Daoy (cell line): ENCODE measurements at places on chromosomes 1 and 21. TPM values are rescaled to one million over a fixed set of nuclear protein-coding genes. Genes with fewer than 3 reads are reported as not detected.

The RGS4 gene
- total RNA-seq = 68.6 and 81.8 TPM in 2 replicates

The CRP gene
- not detected in 2 replicates for total RNA-seq

The SYDE2 gene
- 6.5 and 7.8 TPM in 2 replicates for total RNA-seq

The STIL gene
- total RNA-seq = 29.8 and 37.9 TPM in 2 replicates

DNA sequence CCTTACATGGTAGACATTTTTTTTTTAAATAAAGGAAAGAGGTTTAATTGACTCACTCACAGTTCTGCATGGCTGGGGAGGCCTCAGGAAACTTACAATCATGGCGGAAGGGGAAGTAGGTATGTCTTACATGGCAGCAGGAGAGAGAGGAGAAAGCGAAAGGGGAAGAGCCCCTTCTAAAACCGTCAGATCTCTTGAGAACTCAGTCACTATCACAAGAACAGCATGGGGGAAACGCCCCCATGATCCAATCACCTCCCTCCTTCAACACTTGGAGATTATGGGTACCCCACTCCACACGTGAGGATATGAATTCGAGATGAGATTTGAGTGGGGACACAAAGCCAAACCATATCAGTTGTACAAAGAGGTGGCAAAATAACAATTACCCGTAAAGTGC, 301.7 kb downstream of the GRIK1 start:
- no peak for DNase-seq

DNA sequence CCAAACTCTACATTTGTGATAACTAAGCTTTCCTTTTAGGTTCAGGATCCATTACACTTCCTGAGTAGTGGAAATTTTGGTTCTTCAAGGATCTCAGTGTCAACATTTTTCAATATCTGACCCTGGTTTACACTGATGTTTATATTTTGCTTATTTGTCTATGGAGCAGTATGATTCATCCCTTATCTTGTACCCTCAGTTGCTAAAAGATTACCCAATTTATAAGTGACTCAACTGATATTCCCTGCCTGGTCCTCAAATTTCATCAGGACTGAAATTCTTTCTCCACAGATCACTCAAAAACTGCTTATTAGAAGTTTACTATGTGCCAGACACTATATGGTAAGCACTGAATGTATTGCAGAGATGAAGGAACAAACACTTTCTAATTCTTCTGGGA, 139.1 kb upstream of the CHRM3 start:
- DNase-seq = no peak

- DNase-seq = no peak
Measured at GRCh38 chr1:46532095-46532494, 19.4 kb downstream of the KNCN start.
